ENCODE measurements at places on chromosomes 1 and 21. TPM values are rescaled to one million over a fixed set of nuclear protein-coding genes. Genes with fewer than 3 reads are reported as not detected.

DNA sequence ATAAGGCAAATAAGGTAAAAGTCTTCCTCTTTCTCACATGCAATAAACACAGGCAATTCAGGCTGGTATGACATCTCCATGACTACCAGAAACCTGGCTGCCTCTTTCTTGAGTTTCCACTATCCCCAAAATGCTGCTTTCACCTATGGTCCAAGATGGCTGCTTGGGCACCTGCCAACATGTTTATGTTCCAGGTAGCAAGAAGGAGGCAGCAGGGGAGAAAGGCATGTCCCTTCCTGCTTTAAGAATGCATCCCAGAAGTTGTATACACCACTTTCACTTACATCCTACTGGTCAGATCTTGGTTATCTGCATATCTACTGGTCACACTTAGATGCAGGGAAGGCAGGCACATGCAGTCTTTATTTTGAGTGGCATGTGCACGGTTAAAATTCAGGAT lies 19.4 kb upstream of the ACOT11 start:
- DNase-seq: no peak

DNA sequence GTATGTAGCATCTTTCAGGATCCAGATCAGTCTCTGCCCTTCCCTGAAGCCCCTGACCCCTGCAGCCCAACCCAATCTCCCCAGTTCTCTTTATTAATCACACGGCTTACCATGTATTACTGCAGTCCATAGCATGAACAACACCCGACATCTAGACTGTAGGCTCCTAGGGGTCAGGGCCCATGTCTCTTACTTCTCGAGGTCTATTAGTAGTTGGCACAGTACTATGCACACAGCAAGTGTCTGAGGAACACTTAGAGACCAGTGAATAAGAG lies 27.1 kb downstream of the CAMK1G start:
- DNase-seq: no peak

GRCh38 chr1:242690849-242691609 lies 166.5 kb upstream of the PLD5 start:
- no peak for DNase-seq

DNA sequence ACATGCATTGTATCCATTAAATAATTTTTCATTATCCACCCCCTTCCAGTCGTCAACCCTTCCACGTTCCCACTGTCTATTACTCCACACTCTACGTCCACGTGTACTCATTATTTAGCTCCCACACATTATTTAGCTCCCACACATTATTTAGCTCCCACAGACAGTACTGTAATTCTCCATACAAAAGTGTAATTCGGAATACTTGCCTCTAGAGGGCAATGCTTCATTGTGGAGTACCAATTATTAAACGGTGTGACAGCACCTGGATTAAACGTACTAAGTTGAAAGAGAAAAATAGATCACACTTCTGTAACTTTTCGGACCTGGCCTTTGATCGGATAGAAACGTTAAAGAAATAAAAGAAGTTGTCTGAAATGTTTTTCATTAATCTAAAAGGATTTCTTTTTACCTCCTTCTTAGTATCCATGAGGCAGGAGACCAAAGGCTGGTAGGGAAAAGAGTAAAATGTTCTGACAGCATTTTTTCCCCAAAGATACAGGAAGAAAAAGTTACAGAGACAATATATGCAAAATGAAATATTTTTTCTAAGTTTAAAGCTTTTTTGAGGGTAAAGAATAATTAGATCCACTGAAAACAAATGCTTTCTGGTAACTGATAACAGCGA lies 99.2 kb downstream of the LHX8 start:
- DNase-seq: no peak

DNA sequence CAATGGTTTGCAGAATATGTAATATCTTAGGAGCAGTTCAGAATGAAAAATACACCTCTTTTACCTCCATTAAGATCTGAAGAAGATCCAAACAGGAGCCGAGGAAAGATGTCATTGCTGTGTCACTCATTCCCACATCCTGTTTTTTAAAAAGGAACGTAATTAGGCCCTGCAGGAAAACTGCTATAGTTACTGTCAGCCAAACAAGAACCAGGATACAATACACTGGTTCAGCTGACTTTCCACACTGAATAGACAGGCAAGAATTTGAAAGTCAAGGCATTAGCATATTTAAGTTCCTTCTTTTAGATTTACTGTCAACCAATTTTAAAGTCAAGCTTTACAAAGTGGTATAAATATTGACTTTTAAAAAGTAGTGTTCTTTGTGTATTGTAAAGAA lies 63.8 kb downstream of the IARS2 start:
- DNase-seq: no peak

ACTL8 gene
- total RNA-seq: not detected

ZC3H12A gene
- total RNA-seq: 51.6 TPM

DNA sequence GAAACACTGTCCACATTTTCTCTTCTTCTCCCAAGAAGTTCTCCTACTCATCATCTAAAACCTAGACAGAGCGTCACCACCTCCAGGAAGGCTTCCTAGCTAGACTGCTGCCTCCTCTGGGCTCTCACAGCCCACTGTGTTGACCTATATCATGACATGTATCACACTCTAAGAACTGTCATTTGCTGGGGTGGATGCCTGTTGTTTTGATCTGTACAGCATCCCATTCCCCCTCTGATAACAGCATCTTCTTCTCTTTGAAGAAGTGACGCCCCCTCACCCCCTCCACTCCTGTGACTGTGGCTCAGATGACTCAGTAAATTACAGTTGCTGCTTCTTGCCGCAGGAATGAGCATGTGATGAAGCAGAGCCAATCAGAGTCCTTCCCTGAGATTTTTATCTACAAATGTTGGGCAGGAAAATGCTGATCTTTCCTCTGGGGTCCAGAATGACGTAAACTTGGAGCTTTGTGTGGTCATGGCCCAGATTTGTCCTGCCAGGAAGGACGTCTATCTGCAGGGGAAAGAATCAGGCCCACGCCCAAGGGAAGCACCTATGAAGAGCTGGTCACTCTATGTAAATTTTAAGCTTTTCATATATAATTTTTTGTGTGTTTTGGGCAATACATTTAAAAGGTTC lies 28.0 kb upstream of the FOXO6 start:
- DNase-seq: peak; percentile 64

DNA sequence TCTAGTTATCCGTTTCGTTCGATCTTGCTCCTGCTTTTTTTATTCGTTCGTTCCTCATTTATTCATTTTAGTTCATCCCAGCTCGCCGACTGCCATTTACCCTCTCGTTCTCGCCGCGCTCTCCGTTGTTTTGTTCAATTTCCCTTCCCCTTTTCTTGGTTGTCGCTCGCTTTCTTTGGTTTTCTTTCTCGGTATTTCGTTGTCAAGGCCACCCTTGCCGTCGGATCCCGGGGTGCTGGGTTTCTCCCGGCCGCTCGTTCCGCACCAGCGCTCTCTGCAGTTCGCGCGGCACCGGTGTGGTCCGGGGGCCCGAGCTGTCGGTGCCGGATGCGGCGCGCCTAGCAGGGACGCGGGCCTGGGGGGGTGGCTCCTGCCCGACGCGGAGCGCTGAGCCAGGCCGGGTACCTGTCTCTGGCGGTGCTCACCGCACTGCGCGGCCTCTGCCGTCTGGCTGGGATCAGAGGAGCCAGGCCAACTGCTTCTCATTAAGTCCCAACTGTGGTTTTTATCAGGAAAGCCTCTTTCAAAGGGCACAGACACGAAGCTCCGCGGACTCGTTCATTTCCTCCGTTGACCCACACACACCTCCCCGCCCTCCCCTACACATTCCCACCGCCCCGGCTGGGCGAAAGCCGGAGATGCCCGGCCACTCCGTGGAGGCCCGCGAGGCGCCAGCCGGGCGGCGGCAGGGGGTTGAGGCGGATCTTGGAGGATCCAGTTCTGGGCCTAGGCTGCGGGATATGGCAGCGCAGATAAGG lies 1.6 kb downstream of the ALX3 start:
- no peak for DNase-seq

SLC30A2 gene
- not detected for total RNA-seq

PRKCZ gene
- total RNA-seq: 17.9 TPM

WNT3A gene
- total RNA-seq: not detected

LCE1E gene
- not detected for total RNA-seq

GBP7 gene
- total RNA-seq: not detected

- no peak for DNase-seq
These were observed 168.3 kb downstream of the RHOU start for GRCh38 chr1:228903434-228904071.

LRRC71 gene
- total RNA-seq: not detected

DNA sequence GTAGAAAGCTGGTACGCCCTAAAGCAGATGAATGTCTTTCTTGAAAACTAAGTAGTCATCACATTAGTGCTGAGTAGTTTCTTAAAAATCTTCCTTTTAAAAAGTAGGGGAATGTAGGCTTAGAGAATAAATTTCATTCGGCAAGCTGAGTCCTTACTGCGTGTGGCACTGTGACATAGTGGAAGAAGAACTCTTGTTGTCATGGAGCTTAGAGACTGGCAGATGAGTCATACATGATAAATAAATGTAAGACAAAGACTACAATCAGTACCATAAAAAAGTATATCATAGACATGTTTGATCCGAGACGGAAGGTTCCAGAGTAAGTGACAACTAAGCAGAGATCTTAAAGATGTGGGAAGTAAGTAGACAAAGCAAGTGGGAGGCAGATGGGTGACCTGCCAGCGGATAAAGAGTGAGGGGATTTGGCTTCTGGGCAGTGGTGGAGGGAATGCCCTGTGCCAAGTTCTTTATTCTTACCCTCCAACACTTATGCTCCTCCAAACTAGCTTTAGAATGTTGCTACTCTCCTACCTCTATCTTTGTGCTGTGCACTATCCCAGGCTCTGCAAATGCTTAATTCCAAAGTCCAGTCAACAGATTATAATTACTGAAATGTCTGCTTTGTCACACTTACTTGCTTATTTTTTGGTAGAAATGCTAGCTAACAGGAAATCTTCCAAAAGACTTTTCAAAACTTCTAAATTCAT lies 608.5 kb upstream of the USP24 start:
- DNase-seq: no peak

- DNase-seq: no peak
These were observed 37.7 kb downstream of the MARK1 start for GRCh38 chr1:220565670-220566069.

CA6 gene
- total RNA-seq: not detected

GRCh38 chr1:205933671-205934618 lies 9.3 kb downstream of the SLC26A9 start:
- DNase-seq: no peak

DNA sequence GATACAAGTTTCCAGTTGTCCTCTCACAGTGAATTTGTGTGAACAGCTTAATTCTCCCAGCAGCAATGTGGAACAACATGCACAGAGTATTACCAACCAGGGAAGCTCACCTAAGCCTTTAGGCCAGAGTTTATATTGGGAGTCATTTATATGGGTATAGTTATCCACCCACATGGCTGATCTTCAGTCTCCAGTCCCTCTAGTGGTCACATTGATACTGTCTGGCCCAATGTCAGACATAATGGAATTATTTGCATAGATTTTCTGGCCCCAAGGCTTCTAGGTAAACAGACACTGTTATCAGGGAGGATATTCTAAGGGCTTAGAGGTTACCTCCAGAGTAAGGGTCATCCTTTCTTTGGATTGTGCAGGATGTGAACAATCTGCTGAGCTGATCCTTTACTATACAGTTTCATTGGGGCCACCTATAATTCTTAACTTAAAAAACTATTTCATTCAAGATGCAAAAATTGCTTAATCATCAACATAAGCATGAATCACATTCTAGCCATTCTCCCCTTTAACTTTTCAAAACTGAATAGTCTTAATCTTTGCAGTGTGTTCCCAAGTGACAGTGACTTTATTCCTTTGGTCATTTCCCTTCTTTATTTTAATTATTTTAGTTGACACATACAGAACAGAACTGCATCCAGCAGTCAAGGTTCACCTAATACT lies 210.9 kb downstream of the LTN1 start:
- DNase-seq: no peak

SERPINC1 gene
- total RNA-seq: not detected

S100A2 gene
- 470 TPM for total RNA-seq

DNA sequence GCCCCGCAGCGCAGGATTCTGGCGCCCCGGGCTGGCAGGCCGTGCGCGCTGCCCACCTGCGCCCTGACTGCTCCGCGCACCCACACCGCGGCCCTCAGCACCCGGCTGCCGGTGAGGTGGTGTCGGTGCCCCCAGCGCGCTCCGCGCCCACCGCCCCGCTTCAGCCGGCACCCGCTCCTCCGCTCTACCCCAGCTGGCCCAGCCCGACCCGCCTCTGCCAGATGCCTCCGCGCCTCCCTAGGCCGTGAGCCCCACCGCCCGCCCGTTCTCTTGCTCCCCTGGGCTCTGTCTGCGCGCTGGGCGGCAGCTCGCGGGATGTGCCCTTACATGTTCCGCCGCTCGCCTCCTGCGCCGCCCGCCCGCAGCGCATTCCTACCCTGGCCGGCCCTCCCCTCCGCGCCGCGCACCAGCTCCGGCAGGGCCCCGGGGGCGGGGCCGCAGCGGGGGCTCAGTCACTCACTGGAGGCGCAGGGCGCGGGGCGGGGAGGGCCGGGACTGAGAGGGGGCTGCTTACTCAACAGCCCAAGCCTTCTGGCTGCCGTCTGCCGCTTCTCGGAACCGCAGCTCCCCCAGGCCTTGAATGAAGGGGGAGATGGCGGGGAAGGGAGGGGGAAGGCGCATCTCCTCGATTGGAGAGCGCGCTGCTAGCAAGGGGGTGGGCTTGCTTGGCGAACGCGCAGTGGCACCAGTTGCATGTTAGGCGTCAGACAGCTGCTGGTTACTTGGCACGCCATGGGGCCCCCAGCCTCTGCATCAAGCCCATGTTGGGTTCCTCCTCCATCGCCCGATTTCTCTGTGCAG lies at the start of gene PHLDA3:
Gene PHLDA3, minus strand, starts transcription at position 345 of the 801 bp plus-strand sequence. CDS start 402 bp downstream, outside the sequence.
- DNase-seq: no peak

DNA sequence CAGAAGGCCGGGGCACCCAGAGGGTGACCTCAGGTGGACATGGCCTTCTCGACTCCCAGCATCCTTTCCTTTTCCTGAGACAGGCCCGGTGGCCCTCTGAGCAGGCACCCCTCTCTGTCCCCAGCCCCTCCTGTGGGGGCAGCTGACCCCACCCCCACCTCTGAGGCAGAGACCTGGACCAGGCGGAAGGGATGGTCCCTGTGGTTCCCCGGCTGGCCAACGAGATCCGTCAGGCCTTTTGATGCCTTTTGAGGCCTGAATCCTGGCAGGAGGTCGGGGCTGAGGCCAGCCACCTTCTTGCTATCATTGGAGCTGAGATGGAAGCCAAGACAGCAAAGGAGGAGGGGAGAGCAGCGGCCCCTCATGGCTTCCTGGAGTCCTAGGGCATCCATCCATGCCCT lies 50.2 kb upstream of the ACTRT2 start:
- no peak for DNase-seq

S100A16 gene
- total RNA-seq: 259 TPM

GRCh38 chr21:34088752-34089151 lies 15.4 kb downstream of the MRPS6 start:
- DNase-seq: no peak

DNA sequence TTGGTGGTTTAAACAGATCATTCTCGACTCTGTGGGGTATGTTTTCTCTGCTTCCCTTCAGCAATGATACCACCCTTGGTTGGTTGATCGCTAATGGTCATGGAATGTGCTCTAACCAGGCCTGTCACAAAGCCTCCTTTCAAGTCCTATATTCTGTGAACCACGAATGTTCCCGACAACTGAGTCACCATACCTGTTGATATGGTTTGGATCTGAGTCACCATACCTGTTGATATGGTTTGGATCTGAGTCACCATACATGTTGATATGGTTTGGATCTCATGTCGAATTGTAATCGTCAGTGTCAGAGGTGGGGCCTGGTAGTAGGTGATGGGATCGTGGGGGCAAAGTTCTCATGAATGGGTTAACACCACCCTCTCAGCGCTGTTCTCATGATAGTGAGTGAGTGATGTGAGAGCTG lies 10.2 kb upstream of the CAMK2N1 start:
- no peak for DNase-seq

Data from vagina (tissue), 2 donors.